Tibial nerve (tissue), 4 donors: ENCODE measurements at places on chromosomes 13 and 19.
A peak's percentile ranks its signal among the peaks of the same experiment; 100 is the strongest.

GRCh38 chr13:27851096-27851850 is 59.0 kb downstream of the GSX1 start:
- H3K36me3 ChIP-seq = no peaks in the 10 kb centered on the region
- no peak overlapping the region for H3K27ac ChIP-seq
- H3K4me1 ChIP-seq = no peaks in the 10 kb centered on the region
- H3K27me3 ChIP-seq = peaks cover 5% of the 10 kb centered on the region
- no peak overlapping the region for H3K4me3 ChIP-seq

- H3K27me3 ChIP-seq = no peaks in the 10 kb centered on the region
- no peak overlapping the region for H3K4me3 ChIP-seq
- DNase-seq = no peak
- H3K27ac ChIP-seq = no peak overlapping the region
- no peaks in the 10 kb centered on the region for H3K4me1 ChIP-seq
- H3K36me3 ChIP-seq = no peaks in the 10 kb centered on the region
Observed at GRCh38 chr13:99800011-99800410, 171.6 kb downstream of the ZIC5 start.

- no peaks in the 10 kb centered on the region for H3K27me3 ChIP-seq
- H3K36me3 ChIP-seq = peaks cover 13% of the 10 kb centered on the region
- DNase-seq = peak; percentile 74
Observed at GRCh38 chr19:51688671-51689571, 4.2 kb upstream of the SPACA6 start.

DNA sequence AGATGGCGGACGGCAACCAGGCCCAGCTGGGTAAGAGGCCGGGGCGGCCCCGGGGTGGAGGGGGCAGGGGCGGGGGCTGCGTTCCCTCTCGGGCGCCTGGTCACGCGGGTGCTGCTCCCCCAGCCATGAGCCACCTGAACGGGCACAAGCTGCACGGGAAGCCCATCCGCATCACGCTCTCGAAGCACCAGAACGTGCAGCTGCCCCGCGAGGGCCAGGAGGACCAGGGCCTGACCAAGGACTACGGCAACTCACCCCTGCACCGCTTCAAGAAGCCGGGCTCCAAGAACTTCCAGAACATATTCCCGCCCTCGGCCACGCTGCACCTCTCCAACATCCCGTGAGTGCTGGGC is 11.1 kb downstream of the PTBP1 start:
- H3K36me3 ChIP-seq = peaks cover 99% of the 10 kb centered on the region
- H3K27me3 ChIP-seq = no peaks in the 10 kb centered on the region
- H3K4me3 ChIP-seq = no peak overlapping the region
- no peaks in the 10 kb centered on the region for H3K4me1 ChIP-seq
- no peak for DNase-seq

DNA sequence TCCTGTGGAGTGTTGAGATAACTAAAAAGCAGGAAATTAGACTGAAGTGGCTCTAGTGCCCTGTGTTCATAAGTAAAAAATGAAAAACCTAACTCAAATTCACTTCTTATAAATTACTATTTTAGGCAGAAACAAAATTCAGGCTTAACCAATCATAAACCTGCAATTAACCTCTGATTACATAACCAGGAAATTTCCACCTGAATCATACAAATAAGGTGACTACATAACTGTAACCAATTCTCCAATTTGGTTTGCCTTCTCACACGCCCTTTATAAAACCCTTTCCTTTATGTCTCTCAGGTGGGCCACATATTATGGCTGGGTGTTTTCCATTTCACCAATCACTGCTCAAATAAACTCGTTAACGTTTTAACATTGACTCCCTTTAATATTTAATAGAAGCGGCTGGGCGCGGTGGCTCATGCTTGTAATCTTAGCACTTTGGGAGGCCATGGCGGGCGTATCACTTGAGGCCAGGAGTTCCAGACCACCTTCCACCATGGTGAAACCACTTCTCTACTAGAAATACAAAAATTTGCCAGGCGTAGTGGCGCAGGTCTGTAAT is 22.9 kb upstream of the ZNF724 start:
- peaks cover 15% of the 10 kb centered on the region for H3K4me1 ChIP-seq
- DNase-seq = no peak
- no peaks in the 10 kb centered on the region for H3K27me3 ChIP-seq
- peak overlapping the region; percentile 78 for H3K4me3 ChIP-seq
- peak overlapping the region; percentile 90 for H3K27ac ChIP-seq

GRCh38 chr19:1364070-1364704 is 19.5 kb upstream of the NDUFS7 start:
- H3K27ac ChIP-seq = no peak overlapping the region
- H3K4me1 ChIP-seq = peaks cover 19% of the 10 kb centered on the region
- no peak for DNase-seq
- H3K27me3 ChIP-seq = no peaks in the 10 kb centered on the region
- peaks cover 86% of the 10 kb centered on the region for H3K36me3 ChIP-seq

DNA sequence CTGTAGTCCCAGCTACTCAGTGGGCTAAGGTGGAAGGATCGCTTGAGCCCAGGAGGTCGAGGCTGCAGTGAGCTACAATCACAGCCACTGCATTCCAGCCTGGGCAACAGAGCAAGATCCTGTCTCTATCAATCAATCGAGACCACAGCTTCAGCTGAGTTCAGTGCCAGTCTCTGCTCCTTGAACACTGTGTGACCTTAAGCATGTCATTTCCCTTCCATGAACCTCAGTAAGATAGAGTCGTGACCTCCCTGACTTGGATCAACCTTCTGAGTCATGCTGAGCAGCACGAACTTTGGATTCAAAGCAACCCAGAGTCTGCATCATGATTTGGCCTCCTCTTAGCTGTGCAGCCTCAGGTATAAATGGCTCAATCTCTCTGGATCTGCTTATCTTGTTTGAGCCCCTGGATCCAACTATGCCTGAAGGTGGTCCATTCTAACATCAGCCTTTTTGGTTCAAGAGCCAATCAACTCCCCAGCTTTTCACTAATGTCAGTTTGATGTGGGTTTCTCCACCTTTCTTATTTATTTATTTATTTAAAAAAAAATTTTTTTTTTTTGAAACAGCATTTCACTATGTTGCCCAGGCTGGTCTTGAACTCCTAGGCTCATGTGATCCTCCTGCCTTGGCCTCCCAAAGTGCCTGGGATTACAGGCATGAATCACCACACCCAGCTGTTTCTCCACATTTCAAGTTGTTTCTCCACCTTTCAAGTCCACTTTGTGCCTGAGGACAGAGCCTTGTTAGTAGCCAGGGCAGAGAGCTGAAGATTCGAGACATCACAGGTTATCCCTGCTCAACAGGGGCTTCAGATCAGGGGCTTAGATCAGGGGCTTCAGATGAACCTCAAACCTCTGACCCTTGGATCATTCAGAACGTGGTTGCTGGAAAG is 26.4 kb downstream of the PTPRS start:
- H3K4me1 ChIP-seq = no peaks in the 10 kb centered on the region
- H3K27me3 ChIP-seq = no peaks in the 10 kb centered on the region
- no peak overlapping the region for H3K27ac ChIP-seq
- H3K4me3 ChIP-seq = no peak overlapping the region
- no peaks in the 10 kb centered on the region for H3K36me3 ChIP-seq

GRCh38 chr13:92894447-92894846 is 332.2 kb upstream of the GPC6 start:
- no peaks in the 10 kb centered on the region for H3K36me3 ChIP-seq
- DNase-seq = no peak
- no peak overlapping the region for H3K4me3 ChIP-seq

GRCh38 chr13:106407338-106407737 is 128.1 kb downstream of the EFNB2 start:
- H3K4me1 ChIP-seq = no peaks in the 10 kb centered on the region
- no peak overlapping the region for H3K4me3 ChIP-seq
- no peak overlapping the region for H3K27ac ChIP-seq
- no peaks in the 10 kb centered on the region for H3K36me3 ChIP-seq
- no peaks in the 10 kb centered on the region for H3K27me3 ChIP-seq
